Stromal cell of bone marrow (primary cell): ENCODE measurements at places on chromosomes 6 and 20.

DNA sequence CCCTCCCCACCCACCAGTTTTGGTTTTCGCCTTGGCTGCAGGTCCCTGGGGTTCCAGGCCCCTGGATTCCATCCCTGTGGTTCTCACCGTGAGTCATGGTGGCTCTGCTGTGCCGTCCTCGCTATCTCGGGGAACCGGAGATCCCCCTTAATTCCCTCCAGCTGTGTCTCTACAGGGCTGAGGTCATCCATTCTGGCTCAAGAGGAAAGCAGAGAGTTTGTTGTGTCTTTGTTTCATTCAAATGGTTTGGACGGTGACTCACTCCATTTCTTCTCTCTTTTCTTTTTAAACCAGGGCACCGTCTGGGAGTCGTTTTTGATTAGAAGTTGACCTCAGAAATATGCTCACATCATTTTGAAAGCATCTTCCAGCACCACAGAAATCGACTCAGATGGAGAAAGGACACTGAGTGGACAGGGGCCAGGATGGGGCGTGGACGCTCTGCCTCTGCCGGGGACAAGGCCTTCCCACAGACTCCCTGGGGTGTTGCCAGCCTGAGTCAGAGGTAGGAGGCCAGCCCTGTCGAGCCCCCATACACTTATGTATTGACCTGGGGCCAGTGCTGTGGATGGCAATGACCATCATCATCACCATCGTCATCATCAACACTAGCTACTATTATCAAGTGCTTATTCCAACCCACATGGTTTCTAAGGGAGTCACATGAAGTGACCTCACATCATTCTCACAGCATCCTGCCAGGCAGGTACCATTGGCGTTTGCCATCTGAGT is 176.2 kb downstream of the NFATC2 start:
- DNase-seq = peak; percentile 100

DNA sequence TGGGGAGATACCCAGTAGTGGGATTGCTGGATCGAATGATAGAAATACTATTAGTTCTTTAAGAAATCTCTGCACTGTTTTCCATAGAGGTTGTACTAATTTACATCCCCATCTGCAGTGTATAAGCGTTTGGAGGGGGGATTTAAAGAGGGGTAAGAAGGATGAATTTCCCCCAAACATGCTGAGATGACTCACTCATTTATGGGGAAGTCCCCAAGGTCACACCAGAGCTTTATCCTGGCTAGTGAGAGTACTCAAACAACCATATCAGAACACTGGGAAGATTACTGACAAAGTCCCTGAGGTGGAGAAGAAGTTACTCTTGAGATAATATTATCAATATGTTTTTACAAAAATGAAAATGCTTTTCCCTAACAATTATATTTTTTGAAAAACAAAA is 44.0 kb downstream of the ROS1 start:
- DNase-seq = no peak

- DNase-seq = no peak
These were observed 172.4 kb upstream of the SSTR4 start for GRCh38 chr20:22862671-22863230.

DNA sequence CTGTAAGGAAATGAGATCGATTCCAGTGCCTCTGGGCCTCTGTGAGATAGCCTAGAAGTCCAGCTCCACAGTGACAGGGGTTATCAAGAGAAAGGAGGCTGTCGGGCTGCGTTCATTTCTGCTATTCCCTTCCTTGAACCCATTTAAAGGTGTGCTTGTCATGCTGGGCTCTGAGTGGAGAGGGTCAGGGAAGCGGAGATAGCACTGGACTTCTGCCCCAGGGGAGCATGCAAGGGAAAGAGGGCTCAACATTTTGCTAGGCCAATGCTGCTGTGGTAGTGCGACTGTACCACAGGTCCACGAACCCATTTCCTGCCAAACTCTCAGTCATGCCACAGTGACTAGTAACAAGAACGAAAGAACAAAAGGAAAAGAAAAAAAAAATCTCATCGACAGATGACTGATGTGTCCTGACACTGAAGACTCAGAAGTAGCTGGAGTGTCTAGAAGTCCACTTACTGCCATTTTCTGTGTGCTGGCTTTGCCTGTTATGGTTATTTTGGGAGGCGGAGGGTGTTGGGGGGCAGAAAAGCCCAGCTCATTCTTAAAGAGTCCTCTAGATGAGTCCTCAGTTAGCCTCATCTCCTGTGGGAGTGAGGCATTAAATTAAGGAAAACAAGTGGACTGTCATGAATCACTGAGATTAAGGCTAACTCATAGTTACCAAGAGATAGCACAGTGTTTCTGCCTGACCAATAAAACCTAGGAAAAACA is 8.1 kb downstream of the NEDD9 start:
- DNase-seq = peak; percentile 73

DNA sequence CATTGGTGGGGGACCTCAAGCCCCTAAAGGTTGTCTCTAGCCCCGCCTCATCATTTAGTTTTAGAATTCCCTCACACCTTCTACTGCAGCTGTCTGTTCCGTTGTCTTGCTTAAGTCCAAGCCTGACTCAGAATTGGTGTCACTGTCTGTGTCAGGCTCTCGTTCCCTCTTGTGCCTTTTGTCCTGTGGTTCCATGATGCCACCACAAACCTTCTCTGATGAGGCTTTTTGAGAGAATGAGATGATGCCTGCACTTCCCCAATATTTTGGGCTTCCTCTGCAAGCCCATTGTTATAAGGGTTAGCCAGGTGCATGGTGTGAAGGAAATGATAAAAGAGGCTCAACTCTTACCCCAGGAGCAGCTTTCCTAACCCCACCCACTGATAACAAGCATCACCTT is 8.1 kb upstream of the AKIRIN2 start:
- DNase-seq = no peak

DNA sequence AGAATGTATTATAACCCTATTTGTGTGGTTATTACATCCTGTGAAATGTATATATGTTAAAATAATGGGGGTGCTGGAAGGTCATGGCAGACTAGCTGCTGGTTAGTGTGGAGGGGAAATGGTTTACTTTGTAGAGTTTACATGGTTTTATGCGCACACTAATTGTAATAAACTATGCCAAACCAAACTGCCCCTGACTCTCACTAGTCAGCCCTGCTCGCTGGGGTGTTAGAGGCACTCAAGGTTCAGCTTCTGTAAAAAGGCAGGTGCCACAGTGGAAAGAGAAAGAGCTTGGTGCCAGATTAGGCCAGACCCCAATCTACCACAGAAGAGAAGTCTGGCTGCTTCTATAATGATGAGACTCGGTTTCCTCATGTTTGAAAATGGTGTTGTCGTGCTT is 52.7 kb downstream of the GOPC start:
- DNase-seq = no peak

- no peak for DNase-seq
These were observed 26.2 kb downstream of the ADTRP start for GRCh38 chr6:11752360-11752759.

DNA sequence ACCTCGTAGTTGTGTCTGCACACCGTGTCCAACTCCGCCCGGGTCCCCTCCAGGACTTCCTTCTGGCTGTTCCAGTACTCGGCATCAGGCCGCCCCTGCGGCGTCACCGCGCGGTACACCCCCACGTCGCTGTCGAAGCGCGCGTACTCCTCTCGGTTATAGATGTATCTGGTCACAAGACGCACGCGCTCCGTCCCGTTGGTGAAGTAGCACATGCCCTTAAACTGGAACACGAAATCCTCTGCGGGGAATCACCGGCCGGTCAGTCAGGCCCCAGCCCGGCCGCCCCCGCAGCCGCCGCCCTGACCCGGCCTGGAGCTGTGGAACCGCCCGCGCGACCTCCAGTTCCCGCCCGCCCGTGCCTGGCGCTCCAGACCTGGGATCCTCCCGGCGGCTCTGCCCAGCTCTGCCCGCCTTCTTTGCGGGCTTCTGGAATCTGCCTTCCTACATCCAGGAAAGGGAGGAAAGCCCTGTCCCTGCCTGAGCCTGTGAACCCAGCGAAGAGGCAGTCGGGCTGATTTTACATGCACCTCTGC is 1.6 kb downstream of the HLA-DQB1 start:
- no peak for DNase-seq

- DNase-seq = no peak
These were observed 1.7 kb upstream of the VSTM2L start for GRCh38 chr20:37901240-37901639.
